NCI-H1092 (cell line): ENCODE measurements at places on chromosomes 12 and 14.

DNA sequence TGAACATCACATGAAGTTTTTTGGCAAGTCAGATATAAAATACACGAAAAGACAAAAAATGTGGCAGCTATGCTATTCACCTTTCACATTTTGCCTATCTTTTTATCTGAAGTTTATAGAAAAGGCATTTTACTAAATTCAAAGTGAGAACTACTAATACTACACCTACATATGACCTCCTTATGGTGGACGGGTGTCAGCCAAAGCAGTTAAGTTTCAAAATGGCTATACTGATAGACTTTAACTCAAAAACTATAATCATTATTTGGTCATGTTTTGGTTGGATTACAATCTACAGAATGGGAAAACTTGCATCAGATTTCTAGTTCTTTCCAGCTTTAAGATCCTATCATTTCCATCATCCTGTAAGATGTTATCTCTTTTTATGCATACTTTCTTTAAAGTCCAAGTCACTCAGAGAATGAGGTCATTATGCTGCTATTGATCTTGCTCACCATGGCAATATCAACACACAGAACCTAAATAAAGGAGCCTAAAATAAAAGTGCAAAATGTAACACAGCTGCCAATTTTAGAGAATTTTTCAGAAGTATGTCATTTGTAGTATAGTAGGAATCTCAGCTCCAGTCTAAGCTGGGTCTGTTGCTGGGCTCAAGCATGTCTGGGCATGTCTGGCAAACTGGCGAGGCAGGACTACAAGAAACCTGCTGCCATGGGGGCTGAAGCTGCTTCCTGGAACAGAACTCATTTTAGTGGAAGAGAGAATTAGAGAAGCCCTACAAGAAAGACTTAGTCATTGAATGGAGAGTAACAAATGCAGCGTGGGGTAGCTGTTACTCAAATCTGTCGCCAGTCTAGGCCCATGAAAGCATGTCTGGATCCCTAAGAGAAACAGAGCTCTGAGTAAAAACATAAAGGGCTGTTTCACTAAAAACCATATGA is 7.6 kb upstream of the AEBP2 start:
- no peak for DNase-seq

GRCh38 chr12:55708695-55709233 is 1.1 kb upstream of the ITGA7 start:
- no peak for DNase-seq

GRCh38 chr14:69034612-69035262 is 55.6 kb upstream of the ACTN1 start:
- DNase-seq, result no peak

GRCh38 chr14:76720382-76720813 is 40.9 kb upstream of the VASH1 start:
- DNase-seq, result peak; percentile 60

- no peak for DNase-seq
Observed at GRCh38 chr12:9763025-9763424, 2.3 kb upstream of the CD69 start.
